Stimulated activated CD8-positive, alpha-beta memory T cell treated with anti-CD3 and anti-CD28 coated beads, Interleukin-2, amount 100 ng/mL, for 1 hour (primary cell): ENCODE measurements at places on chromosomes 5 and 9.

- DNase-seq, result no peak
Measured at GRCh38 chr9:129854588-129855110, 19.4 kb downstream of the USP20 start.

- DNase-seq, result no peak
Measured at GRCh38 chr5:51201708-51202107, 181.5 kb upstream of the ISL1 start.

DNA sequence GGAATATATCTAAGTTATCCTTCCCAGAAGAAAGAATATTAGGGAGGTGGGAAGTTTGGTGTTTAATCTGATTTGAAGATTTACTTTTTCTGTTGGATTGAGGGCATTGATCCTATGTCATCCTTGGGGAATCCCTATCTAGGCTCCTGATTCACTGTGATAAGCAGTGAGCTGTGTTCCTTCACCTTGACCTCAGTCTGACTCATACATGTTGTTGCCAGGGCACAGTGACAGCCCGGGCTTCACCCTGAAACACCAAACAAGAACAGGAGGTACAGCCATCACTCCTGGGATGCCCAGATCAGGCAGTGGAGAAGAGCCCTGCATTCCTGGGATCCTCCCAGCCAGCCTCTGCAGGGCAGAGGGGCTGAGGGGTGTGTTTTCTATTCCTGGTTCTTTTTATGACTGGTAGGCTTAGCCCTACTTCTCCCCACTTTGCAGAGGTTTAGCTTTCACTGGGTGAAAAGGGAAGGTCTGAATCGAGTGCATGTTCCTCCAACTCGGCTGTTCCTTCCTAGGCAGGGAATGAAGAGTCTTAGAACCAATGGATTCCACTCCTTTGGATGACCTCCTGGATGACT lies 3.1 kb upstream of the FAM53C start:
- no peak for DNase-seq

DNA sequence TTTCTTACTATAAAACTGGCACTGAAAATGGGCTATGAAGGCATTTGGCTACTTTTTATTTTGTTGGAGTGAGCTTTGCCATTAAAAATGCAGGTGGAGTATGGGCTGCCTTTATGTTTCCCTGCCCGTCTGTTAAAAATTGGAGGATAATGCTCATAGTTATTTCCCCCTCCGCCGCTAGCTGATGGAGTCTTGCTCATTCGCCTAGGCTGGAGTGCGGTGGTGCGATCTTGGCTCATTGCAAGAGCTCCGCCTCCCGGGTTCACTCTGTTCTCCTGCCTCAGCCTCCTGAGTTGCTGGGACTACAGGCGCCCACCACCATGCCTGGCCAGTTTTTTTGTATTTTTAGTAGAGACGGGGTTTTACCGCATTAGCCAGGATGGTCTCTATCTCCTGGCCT lies 8.6 kb downstream of the G3BP1 start:
- DNase-seq, result no peak

DNA sequence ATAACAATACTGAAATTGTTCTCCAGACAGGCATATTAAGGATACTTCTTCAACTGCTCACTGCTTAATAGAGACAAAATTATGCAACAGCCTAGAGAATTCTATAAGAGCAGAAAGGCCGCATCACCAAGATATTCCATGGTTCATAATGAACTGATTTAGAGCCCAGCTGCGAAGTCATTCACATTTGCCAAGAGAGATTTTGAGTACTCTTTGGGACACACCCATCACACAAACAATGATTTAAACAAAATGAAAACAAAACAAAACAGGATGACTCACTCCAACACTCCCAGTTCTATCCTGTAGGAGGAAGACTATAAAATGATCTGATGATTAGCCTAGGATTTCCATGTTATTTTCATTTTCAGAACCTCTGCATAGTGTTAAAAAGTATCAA lies 145.7 kb upstream of the GNA14 start:
- DNase-seq, result no peak

DNA sequence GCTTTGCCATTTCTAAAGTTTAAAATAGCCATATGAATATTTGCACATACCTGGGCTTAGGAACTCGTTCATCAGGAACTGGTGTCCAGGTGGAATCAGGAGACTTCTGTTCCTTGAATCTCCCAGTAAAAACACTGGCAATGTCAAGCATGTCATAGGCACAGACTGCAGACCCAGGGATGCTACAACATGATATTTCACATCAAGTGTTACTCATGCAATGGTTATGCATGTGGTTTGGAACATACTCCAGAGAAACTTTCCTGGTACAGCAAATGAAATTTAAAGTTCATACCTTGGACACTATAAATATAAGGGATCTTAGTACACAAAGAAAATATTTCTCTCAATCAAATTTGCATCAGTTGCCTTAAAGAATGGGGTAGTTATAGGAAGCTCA lies 92.2 kb downstream of the SEMA6A start:
- DNase-seq, result no peak

DNA sequence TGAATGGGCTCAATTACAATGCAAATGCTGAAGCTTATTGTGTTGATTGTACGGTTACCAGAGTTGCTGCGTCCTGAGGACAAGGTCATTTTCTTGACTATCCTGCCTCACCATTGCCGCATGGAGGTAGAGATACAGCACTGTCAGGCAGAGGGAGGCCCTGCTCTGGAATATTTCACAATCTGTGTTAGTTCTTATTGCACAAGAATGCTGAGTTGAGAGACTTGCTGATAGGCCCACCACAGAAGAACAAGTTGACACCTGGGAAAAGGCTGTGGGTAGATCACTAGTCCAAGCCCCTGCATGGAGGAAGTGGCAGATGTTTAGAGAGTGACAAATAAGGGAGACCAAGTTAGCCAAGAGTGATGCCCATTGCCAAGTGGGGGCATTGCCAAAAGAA lies 344.5 kb upstream of the ITGA1 start:
- no peak for DNase-seq

- DNase-seq, result no peak
Measured at GRCh38 chr9:70080481-70081119, 37.0 kb downstream of the MAMDC2 start.

GRCh38 chr9:16527573-16527972 lies 342.9 kb downstream of the BNC2 start:
- DNase-seq, result no peak

- no peak for DNase-seq
Measured at GRCh38 chr5:109946610-109947009, 256.9 kb downstream of the MAN2A1 start.

DNA sequence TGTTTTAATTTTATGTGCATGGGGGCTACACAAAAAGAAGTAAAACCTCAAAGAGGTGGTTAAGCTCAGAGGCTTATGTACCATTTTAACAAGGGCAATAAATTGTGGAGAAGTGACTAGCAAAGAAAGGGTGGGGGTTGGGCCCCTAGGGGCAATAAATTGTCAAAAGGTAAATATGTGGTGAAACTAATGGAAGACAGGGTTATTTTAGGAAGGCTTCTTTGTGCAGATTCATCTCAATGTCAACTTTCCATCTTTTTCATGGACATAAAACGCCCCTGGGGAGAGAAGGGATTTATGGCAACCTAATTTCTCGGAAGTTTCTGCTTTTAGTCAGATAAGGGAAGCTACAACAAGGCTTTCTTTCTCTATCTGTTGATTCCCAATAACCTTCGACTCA lies 42.5 kb upstream of the GOLM1 start:
- DNase-seq, result no peak

GRCh38 chr9:100581081-100581480 lies 3.2 kb downstream of the CAVIN4 start:
- DNase-seq, result no peak

- no peak for DNase-seq
Measured at GRCh38 chr5:134600600-134600999, 32.0 kb downstream of the SAR1B start.

DNA sequence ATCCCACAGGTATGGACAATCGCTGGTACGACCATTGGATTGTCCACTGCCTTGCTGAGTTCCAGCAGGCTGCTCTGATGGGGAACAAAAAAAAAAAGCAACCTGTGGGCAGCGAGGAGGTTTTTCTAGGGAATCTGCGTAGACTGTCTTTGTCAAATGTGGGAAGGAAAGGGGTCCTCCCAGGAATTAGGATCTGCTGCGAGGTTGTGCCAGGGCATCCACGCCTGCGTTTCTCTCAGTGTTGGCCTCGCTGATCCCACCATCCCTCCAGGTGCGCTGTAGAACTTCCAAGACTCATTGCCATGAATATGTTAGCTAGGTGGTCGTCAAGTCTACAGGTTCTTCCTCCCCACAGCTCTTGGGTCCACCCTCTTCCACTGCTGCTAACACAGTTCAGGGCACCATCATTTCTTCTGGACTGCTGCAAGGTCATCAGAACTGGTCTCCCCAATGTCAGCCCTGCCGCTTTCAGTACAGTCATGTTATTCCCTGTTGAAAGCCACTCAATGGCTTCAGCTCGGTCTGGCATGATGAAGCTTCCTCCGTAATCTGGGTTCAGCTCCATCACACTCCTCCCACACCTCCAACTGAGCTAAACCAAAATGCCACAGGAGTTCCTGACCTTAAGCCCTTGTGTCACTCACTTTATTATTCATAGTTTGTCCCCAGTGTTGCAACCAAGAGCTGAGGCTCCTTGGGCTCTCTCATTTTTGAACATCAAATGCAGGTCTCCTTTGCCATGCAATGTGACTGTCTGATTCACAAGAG lies 79.5 kb upstream of the DMRT1 start:
- no peak for DNase-seq

DNA sequence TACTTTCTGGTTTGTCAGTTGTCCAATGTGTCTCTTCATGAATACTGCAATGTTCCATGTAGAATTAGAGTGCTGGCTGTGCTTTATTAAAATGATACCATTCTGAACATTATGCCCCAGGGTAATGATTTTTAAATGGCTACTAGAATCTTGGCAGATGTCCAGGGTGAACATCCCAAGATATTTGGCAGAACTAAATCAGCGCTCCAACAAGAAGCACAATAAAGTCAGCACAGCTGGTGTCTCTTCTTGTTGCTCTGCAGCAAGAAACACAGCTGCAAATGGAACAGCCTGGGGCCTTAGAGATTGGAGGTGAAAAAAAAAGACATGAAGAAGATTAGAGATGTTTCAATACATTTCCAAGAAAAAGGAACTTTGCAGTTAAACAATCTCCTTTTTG lies 248.3 kb downstream of the CDH18 start:
- no peak for DNase-seq

- DNase-seq, result no peak
Measured at GRCh38 chr5:169296419-169297143, 4.4 kb downstream of the SLIT3 start.

- DNase-seq, result no peak
Measured at GRCh38 chr9:126395439-126396212, 69.0 kb downstream of the MVB12B start.

DNA sequence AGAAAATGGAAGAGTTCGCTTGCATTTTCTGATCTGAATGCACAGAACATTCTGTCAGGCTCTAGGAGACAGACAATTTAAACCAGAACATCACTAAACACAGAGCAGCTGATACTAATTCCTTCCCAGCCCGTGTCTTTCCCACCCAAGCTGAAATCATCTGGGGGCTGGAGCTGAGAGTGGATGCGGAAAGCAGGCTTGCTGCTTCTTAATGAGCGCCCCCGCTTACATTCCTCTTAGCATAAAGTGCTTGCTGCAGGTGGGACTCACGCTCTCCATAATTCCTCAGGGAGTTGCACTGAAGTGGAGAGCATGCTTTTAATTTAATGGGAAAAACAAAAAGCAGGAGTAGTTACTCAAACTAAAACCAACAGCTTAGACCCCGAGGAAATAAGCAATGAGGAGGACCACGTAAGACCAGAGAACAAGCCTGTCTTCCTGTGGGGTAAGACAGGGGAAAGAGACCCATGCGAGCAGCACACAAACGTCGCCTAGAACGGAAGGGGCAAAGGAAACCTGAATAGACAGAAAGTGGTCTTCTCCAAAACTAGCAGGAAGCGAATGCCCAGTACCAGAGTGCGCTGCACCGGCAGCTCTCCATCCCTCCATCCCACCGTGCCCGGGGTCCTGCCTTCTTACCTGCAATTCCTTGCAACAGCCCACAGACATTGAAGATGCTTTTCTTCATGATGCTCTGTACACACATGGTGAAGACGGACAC lies 139.3 kb downstream of the LHFPL2 start:
- DNase-seq, result no peak

DNA sequence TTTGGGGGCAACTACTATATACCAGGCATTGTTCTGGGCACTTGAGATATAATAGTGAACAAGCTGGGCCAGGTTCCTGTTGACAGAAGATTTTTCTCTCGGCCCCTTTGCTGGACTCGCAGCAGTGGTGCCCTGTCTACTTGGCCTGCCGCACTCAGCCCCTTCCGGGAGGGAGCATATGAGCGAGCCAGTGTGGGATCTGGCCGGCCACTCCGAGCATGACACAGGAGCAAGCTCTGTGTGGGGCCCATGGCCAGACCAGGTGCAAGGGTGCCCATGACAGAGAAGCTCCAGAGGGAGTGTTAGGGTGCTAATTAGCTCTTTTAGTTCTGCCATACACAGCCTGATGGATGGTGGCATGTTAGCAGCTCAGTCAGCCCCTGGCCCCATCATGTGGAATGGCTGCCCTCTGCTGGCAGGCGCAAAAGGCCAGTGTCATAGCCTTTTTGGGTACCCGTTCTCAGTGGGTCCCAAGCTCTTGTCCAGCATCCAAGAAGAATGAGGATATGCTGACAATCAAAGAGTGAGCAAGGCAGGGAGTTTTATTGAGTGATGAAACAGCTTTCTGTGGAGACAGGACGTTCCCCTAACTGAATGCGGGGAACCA lies 9.3 kb upstream of the KIF4B start:
- DNase-seq, result no peak

- peak; percentile 60 for DNase-seq
Measured at GRCh38 chr5:178234750-178235587, 2.4 kb upstream of the PHYKPL start.

DNA sequence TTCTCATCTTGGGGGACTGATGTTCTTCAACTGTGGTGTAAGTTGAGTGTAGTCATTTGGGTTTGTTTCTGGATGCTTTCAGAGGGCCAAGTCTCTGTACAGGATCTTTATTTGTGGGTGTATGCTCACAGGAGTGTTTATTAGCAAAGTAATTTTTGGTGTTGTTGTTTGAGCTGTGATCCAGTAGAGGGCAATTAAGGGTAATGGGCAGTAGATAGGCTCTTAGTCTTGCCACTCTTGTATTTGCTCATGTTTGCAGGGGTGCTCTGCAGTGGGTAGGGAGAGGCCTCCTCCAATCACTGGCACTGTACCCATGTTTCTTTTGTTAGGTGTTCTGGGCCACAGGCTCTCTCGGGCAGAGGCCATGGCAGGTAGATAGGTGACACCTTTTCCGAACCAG lies 45.9 kb upstream of the ITGA2 start:
- DNase-seq, result no peak

DNA sequence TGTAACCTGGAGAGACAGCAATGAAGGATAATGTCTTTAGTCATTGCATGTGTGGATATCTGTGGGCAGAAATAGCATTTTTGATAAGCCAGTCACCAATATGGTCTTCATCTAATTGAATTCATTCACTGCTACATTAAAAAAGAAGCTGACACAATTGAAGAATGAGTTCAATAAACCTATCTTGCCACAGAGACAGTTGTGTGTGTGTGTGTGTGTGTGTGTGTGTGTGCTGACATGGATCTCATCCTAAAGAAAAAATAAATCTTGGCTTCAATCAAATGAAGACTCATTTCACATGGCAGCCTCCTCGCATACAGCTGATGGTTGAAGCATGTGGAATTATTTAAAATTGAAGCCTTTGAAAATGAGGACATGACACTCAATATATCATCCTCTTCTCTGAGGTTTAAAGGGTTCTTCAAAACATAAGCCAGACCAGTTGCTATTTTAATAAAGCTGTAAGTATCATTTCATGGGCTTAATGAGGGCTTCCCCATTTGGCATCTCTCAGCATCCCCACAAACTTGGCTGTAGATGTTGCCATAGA lies 118.5 kb upstream of the PTPN3 start:
- DNase-seq, result no peak
